ENCODE measurements at places on chromosomes 16 and 17.
A peak's percentile ranks its signal among the peaks of the same experiment; 100 is the strongest.

GRCh38 chr16:82660075-82660645, 33.4 kb downstream of the CDH13 start:
- peak; percentile 68 for DNase-seq

DNA sequence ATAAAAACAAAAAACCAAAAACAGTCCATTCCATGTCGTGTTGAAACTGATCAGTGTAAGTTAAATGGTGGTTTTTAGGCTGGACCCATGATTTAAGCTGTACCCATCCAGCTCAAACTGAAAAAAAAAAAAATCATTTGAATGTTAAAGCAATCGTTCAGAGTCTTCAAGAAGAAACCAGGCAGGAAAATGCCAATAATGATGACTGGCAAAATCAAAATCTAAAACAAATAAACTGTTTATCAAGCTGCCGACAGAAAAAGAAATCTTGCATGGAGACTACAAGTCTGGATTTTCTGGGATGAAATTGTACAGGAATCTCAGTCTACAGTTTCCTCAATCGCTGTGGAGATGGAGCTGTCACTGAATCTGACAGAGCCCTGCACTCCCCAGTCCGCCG, 40.7 kb downstream of the SOST start:
- no peak for DNase-seq

GRCh38 chr17:35969558-35970380, 11.5 kb downstream of the CCL16 start:
- peak; percentile 74 for DNase-seq

GRCh38 chr17:42273474-42274252, 2.5 kb downstream of the STAT5B start:
- no peak for DNase-seq

GRCh38 chr16:54633943-54634362, 296.7 kb upstream of the IRX5 start:
- peak; percentile 3 for DNase-seq

DNA sequence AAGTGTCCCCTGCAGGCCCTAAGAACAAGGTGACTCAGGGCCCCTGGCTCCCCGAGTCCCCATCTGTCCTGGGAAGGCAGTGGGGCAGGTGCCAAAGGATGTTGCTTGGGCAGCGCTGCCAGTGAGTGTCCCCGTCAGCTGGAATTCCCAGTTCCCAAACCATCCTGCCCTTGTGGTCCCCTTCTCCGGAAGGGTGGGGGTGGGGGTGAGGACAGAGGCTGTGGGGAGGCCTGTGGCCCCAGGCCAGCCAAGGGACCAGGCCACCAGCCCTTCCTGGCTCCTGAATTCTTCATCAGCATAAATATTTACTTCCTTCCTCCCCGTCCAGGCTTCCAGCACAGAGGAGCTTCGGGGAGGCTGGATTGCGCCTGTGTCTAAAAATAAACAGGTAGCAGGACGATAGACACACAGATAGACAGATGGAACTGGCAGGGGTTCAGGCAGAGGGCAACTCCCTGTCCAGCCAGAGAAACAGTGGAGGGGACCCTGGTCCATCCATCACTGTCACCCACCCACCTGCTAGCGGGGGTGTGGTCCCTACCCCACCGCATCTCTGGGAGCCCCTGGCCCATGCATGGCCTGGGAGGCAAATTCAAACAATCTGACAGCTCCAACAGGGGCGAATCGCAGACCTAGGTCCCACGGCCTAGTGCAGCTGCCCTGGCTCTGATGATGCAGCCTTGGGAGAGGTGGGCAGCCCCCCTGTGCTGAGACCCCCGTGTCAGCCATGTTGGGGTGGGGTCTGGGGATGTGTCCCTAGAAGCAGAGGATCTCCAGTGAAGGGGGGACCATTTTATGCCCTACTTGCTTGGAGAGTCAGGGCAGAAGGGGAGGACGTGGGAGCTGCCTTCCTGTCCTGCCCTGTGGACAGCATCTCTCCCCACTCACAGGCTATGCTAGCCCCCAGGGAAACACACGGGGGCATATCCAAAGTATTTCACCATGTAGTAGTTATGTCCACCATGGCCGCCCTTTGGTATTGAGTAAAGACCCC, 13.2 kb downstream of the GLIS2 start:
- peak; percentile 67 for DNase-seq

- DNase-seq: no peak
These were observed 157.1 kb upstream of the C16orf82 start for GRCh38 chr16:26909623-26910022.

GRCh38 chr17:78731904-78732303, 50.2 kb downstream of the CYTH1 start:
- no peak for DNase-seq

DNA sequence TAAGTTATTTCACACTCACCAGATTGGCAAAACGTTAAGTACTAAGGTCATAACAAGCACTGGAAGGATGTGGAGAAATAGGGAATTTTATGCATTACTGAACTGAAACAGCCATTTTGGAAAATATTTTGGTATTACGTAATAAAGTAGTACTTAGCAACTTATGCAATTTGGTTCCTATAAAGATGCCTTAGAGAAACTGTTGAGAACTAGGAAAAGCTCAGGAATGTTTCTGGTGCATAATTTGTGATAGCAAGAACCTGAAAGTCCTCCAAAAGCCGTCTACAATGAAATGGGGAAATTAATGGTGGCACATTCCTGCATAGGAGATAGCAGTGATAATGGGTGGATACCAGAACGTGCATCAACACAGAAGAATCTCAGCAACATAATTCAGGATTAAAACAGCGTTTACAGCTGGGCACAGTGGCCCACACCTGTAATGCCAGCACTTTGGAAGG, 472.5 kb downstream of the WWOX start:
- DNase-seq: no peak

- DNase-seq: no peak
These were observed 41.5 kb downstream of the USP22 start for GRCh38 chr17:21001111-21001812.

DNA sequence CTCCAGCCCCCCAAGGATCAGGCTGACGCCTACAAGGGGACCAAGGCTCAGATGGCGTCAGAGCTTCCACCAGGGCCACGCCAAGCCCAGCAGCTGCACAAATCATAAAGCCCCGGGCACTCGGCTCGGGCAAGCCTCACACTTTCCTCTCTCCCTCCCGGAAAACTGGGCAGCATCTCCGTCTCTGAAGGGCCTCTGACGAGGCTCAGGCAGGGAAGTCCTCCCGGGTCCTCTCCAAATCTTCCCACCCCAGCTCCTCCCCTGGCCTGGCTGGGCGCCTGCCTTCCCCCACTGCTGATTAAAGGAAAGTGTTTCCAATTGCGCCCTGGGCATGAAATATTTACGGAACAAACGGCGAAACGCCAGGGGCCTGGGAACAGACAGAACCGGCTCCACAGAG, 38.5 kb downstream of the PIEZO1 start:
- DNase-seq: peak; percentile 25

DNA sequence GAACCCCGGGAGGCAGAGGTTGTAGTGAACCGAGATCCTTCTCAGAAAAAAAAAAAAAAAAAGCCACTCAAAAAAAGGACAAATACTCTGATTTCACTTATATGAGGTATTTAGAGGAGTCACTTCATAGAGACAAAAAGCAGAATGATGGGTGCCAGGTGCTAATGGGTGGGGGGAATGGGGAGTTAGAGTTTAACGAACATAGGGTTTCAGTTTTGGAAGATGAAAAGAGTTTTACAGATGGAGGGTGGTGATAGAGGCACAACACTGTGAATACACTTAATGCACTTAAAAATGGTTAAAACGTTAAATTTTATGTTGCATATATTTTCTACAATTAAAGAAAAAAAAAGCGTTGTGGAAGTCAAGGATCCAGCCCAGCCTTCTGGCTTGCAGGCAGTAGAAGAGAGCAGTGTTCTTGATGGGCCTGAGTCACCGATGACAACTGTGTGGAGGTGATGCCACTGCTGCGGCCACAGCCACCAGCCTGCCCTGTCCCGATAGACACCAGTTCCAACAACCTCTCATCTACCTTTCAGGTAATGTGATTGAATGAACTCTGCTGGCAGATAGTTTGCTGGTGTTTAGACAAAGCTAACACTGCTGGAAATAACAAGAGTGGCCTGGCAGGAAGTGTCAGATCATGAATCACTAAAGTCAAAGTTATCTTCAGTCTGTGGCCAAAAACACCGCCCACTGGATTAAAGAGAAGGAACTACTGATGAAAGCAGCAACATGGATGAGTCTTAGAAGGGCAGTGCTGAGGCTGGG, 49.9 kb upstream of the COX10 start:
- DNase-seq: peak; percentile 62

DNA sequence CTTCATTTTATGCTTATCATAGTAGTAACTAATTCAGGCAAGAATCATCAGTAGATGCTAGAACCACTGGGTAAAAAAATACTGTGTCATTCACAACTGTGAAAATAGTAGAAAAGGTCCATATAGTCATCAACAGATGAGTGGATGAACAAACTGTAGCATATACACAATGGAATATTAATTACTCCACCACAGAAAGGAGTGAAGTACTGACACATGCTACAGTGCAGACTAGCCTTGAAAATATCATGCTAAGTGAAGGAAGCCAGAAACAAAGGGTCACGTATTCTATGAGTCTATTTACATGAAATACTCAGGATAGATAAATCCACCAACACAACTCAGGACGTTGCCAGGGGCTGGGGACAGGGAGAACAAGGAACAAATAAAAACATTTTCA, 13.3 kb downstream of the USP22 start:
- DNase-seq: no peak

DNA sequence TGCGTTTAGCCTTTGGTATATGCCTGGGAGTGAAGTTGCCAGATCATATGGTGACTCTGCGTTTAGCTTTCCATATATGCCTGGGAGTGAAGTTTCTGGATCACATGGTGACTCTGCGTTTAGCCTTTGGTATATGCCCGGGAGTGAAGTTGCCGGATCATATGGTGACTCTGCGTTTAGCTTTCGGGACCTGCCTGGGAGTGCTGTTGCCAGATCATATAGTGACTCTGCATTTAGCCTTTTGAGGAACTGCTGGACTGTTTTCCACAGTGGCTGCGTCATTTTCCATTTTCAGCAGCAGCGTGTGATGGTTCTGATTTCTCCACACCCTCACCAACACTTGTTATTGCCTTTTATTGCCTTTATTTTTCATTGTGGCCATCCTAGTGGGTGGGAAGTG, 73.0 kb downstream of the OR1D5 start:
- no peak for DNase-seq

GRCh38 chr17:28478712-28479615, 5.5 kb downstream of the SLC13A2 start:
- DNase-seq: no peak

- no peak for DNase-seq
These were observed 119.9 kb upstream of the SMURF2 start for GRCh38 chr17:64781810-64782555.

- DNase-seq: no peak
These were observed 77.2 kb downstream of the TOX3 start for GRCh38 chr16:52469775-52470174.

- DNase-seq: peak; percentile 83
These were observed 3.7 kb upstream of the MYL4 start for GRCh38 chr17:47205419-47205963.

- no peak for DNase-seq
These were observed 9.7 kb downstream of the MYO15A start for GRCh38 chr17:18117982-18118975.

DNA sequence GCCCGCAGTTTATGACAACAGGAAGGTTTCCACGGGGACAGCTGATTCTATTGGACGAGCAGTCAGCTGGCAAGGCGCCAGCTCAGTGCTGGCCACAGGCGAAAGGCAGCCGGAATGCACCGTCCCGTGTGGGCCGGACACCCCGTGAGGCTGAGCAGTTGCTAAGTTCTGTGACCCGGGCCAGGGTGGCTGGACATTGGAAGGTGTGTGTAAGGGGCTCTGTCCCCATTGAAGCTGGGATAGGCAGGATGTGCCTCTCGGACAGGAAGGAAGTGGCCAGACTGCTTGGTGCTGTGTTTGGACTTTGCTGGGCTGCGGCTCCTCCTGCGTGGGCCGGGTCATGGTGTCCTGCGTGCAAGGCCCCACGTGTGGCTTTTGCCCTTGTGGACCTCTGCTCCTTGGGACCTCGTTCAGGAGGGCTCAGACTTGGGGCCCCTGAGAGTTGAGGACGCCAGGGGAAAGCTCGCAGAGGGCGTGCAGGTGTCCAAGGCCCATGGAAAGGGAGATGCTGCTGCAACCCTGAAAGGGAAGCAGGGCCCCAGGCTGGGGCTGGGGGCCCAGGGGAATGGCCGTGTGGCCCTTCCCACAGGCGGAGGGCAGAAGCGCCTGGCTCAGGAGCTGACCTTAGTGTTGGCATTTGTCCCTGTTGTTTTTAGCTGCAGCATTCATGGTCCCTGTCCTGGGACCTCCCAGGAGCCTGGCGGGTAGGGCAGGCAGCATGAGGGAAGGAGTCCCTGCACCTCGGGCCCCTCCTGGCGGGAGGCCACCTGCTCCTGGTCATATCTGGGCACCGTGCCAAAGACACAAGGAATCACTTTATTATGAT, 10.0 kb downstream of the BAIAP2 start:
- peak; percentile 86 for DNase-seq

DNA sequence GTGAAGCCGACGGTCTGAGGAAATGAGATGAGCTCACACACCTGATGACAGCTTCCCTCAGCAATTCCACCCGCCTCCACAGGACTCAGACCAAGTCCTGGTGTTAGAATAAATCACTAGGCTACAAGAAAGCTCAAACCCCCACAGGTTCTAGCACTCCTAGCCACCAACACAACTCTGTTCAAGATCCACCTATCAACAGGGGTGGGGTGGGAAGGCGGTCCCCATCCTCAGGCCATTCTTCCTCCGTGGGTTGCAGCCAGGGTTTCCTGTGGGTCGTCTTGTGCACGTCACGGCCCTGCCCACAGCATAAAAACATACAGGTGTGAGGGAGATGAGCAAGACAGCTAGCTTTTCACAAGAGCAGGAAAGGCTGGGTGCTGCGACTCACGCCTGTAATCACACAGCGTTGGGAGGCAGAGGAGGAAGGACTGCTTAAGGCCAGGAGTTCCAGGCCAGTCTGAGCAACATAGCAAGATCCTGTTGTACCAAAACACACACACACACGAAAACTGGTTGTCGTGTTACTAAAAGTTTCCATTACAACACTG, 81.1 kb downstream of the ANKRD11 start:
- DNase-seq: peak; percentile 59

All from EH (cell line).